ENCODE measurements at places on chromosomes 12 and 14. TPM values are rescaled to one million over a fixed set of nuclear protein-coding genes. Genes with fewer than 3 reads are reported as not detected.

DNA sequence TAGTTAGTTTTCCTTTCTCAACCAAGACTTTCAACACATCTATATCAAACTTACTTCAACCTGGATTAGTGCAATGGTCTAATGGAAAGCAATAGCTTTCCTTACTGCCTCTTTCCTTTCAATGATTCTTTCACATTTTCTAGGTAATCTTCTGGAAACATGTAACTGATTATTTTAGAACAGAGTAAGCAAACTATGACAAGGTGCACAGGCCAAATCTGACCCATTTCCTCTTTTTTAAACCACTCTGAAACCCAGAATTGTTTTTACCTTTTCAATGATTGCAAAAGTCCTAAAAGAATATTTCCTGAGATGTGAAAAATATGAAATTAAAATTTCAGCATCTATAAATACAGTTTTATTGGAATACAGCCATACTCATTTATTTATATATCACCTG, 81.6 kb upstream of the TMTC2 start:
- ATAC-seq, result no peak

- no peak for ATAC-seq
These were observed 131.2 kb downstream of the HMGA2 start for GRCh38 chr12:65955452-65955851.

GRCh38 chr14:69351385-69351784, 46.7 kb downstream of the ERH start:
- ATAC-seq, result no peak

Gene LMNTD1
- total RNA-seq, result not detected

Gene POTEM
- total RNA-seq, result not detected

GRCh38 chr12:64452559-64453329, 824 bp downstream of the TBK1 start:
- ATAC-seq, result peak; percentile 45

Data from gastroesophageal sphincter (tissue), 4 donors.